Left ventricle myocardium superior (tissue), 1 donor: ENCODE measurements at places on chromosomes 4 and X.

- DNase-seq, result no peak
These were observed 464.5 kb downstream of the BCOR start for GRCh38 chrX:39633293-39633692.

- peak; percentile 54 for DNase-seq
These were observed 464 bp downstream of the RAP1GDS1 start for GRCh38 chr4:98261405-98262291.

DNA sequence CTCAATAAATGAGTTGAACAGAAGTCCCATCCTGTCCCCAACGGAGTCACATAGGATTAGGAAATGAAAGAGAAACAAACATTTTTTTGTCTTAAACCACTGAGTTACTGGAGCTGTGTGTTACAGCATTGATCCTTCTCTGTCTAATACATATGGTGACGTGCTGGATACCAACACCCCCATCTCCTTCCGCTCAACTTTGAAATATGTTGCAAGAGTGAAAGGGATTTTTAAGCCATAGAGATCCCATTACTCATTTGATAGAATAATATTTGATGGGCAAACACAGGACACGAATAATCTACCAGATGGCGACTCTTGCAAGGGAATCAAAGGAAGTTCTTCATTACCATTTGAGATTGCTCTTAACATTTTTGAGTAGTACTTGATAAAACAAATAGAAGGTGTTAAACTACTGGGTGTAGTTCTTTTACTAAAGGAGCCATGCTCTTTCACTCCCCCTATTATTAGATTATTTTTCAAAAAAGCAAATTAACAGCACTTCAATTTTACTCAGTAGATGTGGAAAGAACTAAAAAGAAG is 140.5 kb downstream of the PACRGL start:
- no peak for DNase-seq

- DNase-seq, result no peak
These were observed 315.4 kb downstream of the DCAF12L2 start for GRCh38 chrX:125850693-125851092.

GRCh38 chr4:159297091-159297490 is 194.2 kb downstream of the RAPGEF2 start:
- no peak for DNase-seq

DNA sequence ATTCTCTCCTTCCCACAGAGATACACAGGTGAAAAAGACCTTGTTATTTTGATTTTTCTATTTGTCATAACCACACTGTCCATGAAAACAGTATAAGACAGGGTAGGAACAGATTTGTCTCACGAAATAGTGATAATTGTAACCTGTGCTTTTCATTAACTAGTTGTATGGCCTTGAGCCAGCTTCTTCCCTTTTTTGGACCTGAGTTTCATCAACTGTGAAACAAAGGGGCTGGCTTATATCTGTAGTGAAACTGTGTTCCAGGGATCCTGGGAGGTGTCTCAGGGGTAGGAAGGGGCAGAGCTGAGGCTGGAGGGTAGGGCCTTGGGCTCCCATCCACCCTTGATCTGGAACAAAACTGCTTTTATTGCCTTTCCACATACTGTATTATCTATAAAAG is 50.9 kb downstream of the MED28 start:
- no peak for DNase-seq
